NCI-H1930 (cell line): ENCODE measurements at places on chromosomes 6 and 20.

GRCh38 chr6:143299253-143300166, 151.0 kb downstream of the ADAT2 start:
- DNase-seq: no peak

DNA sequence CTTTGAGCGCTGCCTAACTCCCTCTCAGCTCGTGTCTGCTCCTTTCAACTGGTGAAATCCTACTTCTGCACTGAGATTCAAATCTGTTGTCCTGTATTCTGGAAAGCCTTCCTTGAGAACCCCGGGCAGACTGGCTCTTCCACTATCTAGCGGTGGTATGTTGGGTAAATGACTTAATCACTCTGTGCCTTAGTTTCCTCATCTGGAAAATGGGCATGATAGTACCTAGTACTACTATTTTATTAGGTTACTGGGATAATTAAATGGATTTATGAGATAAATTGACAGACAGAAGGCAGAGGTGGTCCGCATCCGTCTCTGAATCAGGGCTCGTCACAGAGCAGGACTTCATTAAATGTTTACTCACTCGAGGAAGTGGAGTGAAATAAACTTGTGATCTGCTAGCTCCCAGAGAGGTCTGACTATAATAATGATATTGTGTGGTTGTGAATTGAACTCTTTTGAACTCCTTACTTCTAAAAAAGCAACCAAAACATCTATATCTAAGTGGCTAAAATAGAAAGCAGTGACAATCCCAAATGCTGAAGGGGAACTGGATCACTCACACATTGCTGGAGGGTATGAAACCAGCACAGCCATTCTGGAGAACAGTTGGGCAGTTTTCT, 26.6 kb downstream of the PPP1R16B start:
- DNase-seq: no peak

DNA sequence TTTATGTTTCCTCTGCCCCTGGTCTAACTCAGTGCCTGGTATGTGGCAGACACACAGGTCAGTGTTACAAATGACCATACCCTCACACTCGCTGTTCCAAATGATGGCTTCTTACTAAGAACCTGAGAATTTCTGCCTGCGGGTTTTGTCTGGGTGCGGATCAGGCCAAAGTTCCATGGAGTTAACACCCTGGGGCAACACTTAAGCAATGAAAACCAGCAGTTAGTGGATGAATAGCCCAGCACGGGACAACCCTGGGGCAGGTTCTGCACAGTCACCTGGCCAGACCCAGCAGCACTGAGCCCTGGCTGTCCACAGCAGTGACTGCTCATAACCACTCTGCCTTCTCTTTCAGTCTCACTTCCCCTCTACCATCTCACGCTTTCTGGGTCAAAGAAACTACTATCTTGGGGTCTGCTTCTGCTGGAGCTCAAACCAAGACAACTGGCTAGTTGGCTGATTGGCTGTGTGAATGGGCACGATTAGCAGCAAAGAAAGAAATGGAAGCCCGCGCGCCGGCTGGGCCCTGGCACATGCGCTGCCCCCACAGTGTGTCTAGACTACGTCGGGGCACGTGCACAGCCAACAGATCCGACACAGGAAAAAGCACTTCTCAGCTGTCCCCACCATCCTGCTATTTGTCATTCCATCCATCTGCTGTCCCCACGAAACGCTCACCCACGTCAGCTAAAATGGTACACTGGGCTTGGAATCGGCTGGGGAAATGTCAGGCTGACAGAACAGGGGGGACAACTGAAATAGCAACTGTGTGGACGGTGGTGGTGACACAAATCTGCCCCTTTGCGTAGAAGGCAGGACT, 36.6 kb downstream of the MGME1 start:
- DNase-seq: no peak

- no peak for DNase-seq
Observed at GRCh38 chr6:104829183-104829958, 30.3 kb downstream of the HACE1 start.

DNA sequence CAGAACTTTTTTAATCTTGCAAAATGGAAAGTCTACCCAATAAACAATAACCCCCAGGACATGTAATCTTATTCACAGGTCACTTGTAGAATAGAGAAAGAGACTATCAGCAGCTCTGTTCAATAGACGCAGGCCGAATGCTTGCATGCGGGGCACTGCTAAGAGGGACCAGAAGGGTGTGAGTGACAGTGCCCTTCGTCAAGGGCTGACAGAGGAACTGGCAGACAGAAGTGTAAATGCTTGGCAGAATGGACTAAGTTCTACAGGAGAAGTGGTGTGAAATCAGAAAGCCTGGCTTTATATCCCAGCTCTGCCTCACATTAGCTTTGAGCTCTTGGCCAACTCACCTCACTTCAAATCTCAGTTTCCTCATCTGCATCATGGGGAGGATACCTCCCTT, 21.0 kb downstream of the DDO start:
- DNase-seq: no peak
